HFFc6 (cell line): ENCODE measurements at places on chromosomes 1 and 21.

DNA sequence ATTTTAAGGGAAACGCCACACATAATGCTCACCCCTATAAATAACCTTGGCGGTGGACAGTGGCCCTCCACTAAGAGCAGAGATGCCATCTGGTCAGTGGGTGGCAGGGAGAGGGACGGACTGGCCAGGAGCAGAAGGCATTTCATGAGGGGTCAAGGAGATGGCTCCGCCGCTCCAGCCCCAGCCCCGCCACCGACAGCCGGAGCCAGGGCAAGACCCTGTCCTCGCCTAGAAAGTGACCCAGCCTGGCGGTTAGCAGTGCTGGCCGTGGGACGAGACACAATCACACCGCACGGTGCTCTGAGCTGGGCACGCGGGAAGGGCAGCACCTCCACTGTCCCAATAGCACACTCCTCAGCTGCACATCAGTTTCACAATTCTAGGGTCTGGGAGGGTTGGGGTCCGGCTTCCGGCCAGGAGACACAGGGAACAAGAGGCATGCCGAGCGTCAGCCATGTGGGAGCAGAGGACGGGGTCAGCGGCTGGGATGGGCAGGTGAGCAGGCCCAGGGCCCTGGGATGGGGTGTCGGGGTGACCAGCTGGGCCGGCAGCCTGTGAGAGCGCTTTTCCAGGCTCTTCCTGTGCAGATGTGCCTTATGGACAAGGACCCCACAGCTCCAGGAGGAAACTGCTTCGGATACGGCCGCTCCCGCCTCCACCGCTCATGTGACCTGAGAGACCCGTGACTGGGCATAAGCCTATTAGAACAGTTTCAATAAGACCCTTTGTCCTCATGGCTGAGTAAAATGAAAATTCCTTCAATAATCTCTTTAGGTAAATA, 5.7 kb downstream of the SLC19A1 start:
- no peak for DNase-seq

- peak; percentile 99 for DNase-seq
Measured at GRCh38 chr1:43206600-43207228, 34.6 kb downstream of the CFAP57 start.

GRCh38 chr1:170716835-170717429, 53.0 kb downstream of the PRRX1 start:
- no peak for DNase-seq

GRCh38 chr21:39115576-39116235, 67.5 kb downstream of the PSMG1 start:
- no peak for DNase-seq

DNA sequence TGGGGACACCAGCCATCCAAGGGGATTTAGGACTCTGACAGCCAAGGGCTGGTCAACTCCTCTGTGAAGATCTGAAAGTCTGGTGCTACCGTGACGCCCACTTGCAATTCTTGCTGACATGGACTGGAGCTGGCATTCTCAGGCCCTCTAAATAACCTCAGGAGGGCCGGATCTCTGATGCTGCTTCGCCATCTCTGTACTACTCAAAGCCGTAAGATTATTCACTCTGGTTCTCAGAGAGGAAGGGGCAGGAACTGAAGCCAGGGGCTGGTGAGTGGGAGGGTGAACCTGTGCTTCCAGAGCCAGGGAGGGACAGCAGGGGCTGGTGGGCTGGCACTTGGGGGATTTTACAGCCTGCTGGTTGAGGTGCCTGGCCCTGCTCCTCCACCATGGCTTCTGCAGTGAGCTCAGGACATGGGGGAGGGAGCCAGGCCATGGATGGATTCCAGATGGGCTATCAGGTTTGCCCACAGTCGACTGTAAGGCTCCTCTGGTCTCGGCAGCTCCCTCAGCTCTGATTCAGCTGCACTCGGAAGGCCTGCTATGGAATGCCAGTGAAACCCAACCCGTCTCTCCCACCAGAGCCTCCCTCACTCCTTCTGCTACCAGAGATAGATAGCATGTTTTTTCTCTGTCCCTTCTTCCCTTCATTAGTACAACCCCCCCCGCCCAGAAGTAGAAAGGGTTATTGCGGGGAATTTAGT, 84.5 kb downstream of the PLXNA2 start:
- DNase-seq: peak; percentile 83

DNA sequence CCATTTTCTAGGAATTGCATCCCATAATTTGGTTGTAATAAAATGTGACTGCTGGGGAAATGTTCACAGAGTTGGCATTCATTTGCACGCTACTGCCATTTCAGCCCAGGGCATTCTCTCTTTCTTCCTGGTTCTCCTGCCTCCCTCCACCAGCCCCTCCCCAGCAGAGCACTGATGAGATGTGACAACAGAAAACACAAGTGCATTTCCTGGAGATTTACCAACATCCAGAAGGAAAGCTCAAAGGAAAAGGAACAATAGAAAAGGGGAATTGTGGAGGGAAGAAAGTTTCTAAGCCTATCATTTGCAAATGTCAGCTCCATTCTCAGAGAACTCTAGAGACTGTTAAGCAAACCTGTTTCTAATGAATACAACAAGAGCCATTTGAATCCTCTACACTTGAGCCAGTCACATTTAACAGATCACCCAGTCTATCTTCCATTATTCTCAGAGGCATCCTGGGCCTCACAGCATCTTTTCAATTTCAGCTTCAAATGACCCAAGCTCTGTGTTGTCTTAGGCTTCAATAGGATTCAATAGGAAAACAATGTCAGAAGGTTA, 395.6 kb upstream of the PBX1 start:
- no peak for DNase-seq

DNA sequence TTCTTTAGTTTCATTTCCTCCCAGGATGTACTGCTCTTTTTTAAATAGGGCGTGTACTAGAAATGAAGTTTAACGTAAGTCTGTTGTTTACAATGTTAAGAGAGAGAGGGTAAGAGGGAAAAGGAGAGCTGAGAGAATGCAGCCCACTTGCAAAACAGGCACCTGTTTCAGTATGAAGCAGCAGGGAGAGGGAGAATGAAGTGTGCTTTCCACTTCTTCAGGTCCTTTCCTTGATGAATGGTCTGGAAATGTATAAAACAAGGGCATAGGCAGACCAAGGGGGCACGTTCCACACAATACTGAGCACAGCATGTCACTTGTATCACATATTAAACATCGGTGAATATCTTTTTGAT, 2.0 kb downstream of the KCNA3 start:
- DNase-seq: no peak

- DNase-seq: peak; percentile 29
Measured at GRCh38 chr1:227885648-227886502, 61.9 kb downstream of the WNT9A start.

- DNase-seq: no peak
Measured at GRCh38 chr21:29725025-29725736, 214.6 kb downstream of the GRIK1 start.

DNA sequence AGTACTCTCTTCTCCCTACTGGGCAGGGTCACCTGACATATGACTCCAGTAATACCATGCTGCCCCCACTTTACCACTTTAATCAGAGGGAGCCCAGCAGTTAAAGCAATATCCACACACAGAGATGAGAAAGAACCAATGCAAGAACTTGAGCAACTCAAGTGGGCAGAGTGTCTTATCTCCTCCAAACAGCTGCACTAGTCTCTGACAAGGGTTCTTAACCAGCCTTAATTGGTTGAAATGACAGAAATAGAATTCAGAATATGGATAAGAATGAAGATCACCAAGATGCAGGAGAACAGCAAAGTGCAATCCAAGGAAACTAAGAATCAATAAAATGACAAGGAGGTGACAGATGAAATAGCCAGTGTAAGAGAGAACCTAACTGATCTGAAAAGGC, 91.0 kb downstream of the KCNT2 start:
- no peak for DNase-seq

DNA sequence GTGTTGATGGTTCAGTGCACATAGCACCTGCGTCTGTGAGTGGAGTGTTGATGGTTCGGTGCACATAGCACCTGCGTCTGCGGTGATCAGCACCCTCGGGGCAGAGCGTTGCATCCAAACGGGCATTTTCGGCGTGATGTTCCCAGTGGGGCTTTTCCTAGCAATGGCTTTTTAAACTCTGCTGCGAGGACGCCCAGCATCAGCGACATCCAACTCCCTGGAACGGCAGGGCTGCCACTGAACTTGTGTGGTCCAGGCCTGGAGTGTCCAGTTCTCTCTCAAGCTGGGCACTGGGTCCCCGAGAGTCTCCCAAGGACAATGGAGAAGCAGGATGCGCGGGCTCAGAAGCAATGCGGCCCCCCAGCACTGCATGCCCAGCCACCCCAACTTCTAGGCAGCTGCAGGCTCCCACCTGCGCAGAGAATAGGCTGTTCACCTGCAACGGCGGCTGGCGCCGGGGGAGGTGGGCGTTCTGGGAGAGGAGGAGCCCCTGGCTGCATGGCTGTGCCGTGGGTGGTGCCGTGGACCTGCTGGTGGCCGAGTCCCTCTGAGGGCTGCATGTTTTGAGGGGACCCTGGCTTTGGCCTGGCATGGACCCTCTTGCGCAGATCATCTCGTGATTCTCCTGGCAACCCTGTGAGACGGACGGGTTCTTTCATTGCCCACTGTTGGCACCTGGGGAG, 10.1 kb upstream of the C1orf174 start:
- no peak for DNase-seq

GRCh38 chr1:4792565-4792964, 138.2 kb downstream of the AJAP1 start:
- no peak for DNase-seq

DNA sequence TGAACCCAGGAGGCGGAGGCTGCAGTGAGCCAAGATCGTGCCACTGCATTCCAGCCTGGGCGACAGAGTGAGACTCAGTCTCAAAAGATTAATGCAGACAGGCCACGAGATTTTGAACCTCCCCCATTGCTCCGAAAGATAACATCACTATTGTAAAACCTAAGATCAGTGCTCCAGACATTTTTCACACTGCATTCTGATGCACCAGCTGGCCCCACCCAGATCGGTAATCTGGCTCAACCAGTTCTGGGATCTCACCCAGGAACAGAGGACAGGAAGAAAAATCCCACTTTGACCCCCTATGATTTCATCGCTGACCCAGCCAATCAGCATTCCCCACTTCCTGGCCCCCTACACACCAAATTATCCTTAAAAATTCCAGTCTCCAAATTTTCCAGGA, 10.7 kb upstream of the CSRP1 start:
- no peak for DNase-seq

DNA sequence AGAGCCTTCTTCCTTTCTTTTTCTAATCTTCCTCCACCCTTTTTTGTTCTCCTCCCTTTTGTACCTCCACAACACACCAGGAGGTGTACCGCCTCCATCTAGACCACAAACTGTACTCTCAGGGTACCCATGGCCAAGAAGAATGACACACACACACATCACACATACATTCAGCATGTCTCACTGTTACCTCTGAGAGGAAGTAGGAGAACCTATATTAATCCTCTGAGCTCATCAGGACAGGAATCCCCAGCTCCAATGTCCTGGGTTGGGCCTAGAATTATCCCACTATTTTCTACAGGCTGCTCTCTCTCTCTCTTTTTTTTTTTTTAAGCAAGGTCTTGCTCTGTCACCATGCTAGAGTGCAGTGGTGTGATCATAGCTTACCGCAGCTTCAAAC, 36.7 kb downstream of the ATP2B4 start:
- DNase-seq: peak; percentile 99

GRCh38 chr1:12473596-12474362, 144.2 kb downstream of the DHRS3 start:
- no peak for DNase-seq

DNA sequence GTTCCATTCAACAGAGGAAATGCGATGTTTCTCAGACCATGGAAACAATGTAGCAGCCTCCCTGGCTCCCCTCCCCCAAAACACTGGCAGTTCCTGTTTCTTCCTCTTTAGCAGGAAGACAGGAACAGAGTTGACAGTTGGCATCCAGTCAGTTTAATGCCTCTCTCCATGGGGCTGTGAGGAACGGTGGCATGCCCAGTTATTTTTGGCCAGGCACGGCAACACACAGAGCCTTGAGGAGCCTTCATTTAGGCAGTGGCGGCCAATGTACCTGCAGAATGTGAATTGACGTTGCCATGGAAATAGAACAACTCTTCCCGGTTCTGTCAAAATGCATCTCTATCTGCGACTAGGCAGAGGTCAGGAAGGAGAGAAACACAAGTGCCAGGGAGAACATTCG, 330.6 kb downstream of the DSCAM start:
- DNase-seq: no peak

DNA sequence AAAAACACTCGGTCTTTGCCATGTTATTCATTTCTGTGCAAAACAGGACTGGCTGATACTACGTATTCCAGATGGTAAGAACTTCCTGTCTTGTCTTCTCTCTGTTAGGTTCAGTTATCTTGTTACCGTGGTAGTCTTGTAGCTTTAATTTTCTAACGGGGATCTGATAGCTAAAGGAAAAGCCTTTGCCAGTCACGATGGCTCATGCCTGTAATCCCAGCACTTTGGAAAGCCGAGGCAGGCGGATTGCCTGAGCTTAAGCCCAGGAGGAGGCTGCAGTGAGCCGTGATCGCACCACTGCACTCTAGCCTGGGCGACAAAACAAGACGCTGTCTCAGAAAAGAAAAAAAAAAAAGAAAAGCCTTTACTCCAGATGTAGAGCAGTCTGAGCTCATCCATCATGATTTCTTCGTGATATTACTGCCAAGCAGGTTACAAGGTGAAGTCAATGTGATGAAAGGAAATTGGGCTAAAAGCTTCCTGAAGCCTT, 11.1 kb upstream of the MSTO1 start:
- DNase-seq: peak; percentile 56

DNA sequence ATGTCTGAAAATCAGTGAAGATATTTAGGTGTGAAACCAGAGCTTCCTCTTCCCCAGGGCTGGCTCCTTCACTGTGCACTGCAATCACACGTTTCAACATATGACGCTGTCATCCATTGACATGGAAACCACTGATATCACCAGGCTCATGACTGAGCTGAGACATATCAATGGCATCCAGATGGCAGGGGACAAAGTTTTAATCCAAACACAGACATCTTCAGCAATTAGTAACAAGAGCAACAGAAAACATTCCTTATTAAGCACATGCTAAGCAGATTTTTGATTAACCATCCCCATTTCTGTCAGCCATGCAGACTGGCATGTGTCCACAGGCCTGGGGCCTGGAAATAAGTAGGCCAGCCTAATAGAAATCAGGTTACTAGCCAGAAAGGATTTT, 108.0 kb upstream of the ADAR start:
- DNase-seq: no peak

- no peak for DNase-seq
Measured at GRCh38 chr21:41966872-41967621, 13.2 kb upstream of the C2CD2 start.

GRCh38 chr1:246335151-246335550, 171.9 kb downstream of the SMYD3 start:
- no peak for DNase-seq

DNA sequence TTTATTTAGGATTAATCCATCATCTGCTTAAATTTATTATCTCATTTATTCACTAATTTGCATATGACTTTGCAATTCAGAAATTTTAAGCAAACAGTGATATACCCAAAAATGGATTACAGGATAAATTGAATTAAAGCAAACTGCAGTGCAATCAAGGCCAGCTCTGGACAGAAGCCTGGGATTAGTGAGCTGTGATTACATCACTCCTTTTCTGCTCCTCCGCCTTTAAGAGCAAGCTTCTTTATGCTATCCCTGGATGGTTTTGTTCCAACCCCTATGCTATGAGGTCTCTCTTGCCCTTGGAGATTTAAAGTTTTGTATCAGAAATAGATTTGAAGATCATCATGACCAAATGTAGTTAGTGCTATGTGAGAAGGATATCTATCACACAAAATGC, 32.6 kb downstream of the GPR52 start:
- DNase-seq: no peak
